Stimulated activated CD4-positive, alpha-beta T cell treated with anti-CD3 and anti-CD28 coated beads, Interleukin-1b, Interleukin-23, amount 100 ng/mL, for 24 hours (primary cell): ENCODE measurements at places on chromosomes 2 and 18.

DNA sequence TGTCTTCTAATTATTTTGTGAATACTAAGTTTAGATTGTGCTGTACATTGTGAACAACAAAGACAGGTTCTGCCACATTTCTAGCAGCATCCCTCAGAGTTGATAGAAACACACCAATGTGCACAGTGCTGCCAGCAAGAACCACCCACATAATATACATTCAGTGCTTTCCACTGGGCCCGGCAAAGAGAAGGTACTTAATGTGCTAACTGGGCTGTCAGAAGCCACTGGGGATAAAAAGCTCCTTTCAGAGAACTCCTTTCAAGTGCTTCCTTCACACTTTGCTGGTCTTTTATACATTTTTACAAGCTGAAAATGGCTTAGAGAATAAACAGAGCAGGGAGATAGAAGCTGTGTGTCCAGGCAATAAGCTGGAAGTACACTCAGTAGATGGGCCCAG is 58.0 kb upstream of the CAPN13 start:
- no peak for DNase-seq

DNA sequence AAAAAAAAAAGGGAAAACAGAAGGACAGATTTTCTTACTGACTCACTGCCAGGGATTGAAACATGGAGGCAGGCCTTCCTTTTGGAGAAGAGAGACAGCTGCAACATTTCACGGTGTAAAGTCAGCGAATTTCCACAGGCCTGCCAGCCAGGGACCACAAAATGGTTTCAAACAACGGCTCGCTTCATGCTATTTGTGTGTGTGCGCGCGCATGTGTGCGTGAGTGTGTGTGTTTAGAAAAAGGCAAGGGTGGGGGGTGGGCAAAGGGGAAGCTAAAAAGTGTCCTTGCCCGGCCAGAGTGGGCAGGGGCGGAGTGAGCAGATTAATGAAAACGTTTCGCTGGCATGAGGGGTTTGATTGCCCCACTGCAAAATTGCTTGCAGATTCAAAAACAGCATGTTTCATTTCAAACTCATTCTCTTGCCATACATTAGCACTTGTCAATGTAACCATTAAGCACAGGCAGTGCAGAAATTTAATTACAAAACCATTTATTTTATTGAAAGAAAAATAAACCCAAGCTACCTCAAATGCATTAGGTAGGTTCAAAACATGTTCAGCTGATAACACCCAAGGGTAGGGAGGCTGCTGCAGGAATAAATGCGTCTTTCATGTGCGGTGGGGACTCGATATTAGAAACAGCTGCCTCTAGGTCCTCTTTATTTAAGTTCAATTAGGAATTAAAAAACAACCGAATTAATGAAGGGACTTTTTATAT is 182.1 kb upstream of the SIX2 start:
- DNase-seq, result no peak

DNA sequence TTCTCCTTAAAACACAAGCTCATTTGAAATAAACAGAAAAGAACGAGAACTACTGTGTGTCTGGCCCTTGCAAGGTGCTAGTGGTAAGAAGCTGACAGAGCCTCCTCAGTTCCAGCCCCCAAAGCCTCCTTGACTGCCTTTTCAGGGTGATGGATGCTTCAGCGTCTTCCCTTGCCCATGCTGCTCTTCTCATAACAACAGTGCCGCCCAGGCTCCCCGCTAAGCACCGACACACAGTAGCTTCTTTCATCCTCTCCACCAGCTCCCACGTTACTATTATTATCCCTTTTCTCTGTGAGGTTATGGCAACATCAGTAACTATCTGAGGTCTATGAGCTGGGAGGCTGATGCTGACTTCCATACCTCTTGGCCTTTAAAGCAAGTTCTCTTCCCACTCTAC is 418.6 kb downstream of the TSN start:
- DNase-seq, result no peak

GRCh38 chr2:73972846-73973245 is 11.9 kb upstream of the TET3 start:
- DNase-seq, result no peak

DNA sequence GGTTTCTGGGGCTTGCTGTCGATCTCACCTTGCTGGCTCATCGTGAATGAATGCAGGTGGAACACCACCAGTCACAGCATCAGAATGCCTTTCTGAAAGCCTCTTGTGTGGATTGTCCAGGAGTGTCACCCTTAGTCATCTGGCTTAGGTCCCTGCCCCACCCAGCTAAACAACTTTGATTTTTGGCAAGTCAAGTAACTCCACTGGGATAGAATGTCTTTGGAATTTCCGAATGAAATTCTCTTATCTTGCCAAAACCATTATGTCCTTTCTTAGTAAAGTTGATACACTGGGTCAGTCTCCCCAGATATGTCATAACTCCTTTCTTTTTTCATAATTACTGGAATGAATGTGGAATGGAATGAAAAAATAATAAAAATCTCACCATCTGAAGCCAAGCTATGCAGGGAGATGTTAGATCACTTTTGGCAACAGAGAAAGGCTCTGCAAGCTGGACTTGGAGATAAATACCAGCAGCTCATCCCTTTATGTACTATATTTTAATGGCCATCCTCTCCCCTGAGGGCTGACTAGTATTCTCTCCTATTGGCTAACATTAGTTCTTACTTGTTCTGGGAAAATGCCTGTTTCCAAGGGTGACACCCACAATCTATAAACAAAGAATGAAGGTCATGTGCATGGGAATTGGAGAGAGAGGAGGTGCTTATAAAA is 35.4 kb downstream of the INSIG2 start:
- DNase-seq, result no peak

- DNase-seq, result no peak
Measured at GRCh38 chr2:105142239-105142638, 99.3 kb upstream of the GPR45 start.

DNA sequence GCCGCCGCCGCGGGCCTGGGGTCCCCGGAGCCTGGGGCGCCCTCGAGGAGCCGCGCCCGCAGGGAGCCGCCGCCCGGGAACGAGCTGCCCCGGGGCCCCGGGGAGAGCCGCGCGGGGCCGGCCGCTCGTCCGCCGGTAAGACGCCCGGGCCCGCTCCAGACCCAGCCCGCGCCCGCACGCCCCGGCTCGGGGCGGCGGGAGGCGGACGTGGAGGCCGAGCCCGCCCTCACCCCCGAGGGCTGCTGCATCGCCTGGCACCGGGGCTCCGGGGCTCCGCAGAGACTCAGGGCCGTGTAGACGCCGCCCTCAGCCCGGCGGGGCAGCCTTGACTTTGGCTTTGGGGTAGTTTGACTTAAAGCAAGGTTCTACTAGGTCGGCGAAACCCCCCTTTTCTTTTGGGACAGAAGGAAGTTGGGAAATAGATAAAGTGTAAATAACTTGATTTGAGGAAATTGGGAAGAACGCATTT is 335 bp downstream of the ERFE start:
- DNase-seq, result no peak

DNA sequence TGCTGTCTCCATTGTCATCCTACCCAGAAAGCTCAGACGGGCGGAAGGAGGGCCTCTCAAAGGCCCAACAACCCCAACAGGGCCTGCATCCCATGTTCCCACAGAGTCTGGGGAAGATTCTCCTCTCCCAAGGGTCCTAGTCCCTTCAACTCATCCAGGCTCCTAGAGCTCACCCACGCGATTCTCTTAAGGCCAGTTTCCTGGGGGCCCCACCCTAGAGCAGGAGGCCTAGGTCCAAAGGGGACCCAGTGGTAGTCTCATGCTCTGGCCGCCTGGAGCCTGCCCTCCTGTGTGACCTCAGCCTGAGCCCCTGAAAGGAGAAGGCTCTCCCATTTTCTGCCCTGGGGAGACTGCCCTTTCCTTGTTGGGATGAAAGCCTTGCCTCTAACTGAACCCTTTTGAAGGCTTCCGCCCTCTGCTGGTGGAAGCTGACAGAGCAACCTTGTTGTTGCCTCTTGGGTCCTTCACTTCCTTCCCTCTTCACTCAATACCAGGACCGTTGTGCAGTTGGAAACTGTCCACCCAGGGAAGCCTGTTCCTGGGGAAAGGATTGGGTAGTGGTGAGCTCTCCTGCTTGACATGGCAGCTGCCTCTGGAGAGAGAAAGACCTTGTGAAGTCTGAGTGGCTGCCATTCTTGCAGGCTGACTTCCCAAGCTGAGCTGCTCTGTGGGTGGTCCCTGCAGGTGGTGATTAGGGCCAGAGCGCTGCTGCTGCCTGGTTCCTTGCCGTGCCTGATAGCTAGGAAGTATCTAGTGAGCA is 86.0 kb upstream of the ALPP start:
- DNase-seq, result no peak

GRCh38 chr2:74530239-74531187 is 780 bp downstream of the HTRA2 start:
- no peak for DNase-seq

GRCh38 chr18:40243607-40244006 is 1711.4 kb upstream of the PIK3C3 start:
- no peak for DNase-seq

DNA sequence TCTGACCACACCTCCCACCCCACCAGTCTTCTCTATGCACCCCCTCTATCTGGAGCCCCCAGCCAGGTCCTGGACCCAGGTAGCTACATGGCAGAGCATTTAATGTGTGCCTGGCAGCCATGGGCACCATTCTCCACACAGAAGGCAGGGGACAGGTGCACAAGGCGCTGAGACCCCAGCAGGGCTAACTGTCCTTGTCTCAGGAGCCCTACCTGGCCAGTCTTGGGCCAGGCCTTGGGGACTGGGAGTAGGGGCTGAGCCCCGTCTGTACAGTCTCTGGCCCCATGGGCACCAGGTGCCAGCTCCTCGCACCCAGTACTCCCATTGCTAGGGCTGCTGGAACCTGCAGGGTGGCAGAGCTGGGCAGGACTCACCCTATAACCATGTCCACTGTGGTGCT is 2.9 kb downstream of the GNLY start:
- DNase-seq, result no peak

- no peak for DNase-seq
Measured at GRCh38 chr18:46346213-46346612, 242.0 kb downstream of the HAUS1 start.

GRCh38 chr2:185144159-185144919 is 546.0 kb downstream of the ZNF804A start:
- no peak for DNase-seq
